ENCODE measurements at places on chromosomes 1 and 21.

DNA sequence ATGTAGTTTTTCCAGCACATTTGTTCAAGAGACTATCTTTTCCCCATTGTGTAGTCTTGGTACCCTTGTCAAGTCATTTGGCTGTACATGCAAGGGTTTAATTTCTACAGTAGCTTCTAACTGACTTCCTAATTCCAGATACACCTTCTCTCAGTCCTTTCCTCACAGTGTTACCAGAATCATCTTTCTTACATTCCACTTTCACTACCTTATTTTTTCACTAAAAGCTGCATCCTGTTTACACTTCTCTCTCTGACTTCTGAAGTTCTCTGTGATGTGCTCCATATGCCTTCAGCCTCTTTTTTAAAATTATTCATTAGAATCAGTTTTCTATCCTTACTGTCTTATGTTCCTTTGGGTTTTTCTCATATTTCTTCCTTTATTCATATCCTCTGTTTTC, 57.1 kb upstream of the RWDD3 start:
- no peak for DNase-seq

DNA sequence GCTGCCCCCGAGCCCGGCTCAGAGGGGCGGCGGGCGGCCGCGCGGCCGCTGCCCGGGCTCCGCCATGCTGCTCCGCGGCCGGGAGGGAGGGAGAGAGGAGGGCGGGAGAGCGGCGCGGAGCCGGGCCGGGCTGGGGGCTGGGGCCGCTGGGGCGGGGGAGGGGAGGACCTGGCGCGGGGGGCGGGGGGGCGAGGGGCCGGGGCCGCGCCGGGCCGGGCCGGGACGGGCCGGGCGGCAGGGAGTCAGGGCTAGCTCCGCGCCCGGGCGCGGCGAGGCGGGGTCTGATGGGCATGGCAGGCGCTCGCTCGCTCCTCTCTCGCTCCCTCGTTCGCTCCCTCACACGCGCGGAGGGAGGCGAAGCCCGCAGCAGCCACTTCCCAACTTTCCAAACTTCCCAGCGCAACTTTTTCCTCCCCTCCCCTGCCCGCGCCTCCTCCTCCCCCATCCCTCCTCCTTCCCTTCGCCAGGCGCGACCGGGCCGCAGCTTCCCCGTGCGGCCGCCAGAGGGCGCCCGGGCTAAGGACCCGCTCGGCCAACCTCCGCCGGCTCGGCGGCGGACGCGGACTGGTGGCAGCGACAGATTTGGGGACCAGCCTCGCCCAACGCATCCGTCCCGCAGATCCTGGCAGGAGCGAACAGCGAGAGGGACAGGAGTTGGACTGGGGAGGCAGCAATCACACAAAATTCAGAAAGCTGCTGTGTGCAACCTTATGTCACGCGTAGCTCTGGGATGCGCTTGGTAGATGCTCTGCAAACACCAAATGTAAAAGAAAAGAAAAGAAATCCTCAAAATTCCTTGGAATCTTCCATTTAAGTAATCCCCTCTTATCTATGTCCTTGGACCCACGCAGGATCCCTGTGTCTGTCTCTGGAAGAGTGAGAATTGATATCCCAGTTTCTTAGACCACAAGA, at the start of gene TRABD2B:
TSS of gene TRABD2B (minus strand) at position 97 of the 912 bp plus-strand sequence.
- DNase-seq = peak; percentile 53

DNA sequence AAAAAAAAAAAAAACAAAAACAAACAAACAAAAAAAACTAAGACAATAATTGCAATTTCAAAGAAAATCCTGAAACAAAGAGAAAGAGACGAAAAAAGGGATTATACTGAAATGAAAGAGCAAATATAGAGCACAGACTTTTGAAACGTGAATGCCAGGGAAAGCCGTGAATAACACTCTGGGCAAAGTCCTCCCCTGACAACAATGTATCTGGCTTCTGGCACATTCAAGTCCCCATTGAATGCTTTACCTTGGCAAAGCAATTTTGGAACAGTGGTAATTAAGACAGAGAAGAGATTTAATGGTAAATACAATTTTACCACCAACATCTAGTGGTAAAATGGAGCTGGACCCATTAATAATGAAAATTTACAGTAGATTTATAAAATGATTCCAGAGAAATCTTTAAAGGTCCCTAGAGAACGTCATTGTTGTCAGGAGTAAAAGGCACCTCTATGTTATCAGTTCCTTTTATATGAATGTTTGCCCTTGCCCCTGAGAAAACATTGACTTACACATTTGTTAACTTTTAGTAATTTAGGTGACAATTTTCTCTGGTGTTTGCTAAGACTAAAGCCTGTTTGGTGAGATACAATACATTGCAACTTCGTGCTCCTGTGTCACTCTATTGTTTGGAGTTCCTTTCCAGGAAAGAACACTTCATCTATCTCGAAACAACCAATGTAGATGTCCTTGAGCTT, 89.7 kb downstream of the GREM2 start:
- DNase-seq = no peak

DNA sequence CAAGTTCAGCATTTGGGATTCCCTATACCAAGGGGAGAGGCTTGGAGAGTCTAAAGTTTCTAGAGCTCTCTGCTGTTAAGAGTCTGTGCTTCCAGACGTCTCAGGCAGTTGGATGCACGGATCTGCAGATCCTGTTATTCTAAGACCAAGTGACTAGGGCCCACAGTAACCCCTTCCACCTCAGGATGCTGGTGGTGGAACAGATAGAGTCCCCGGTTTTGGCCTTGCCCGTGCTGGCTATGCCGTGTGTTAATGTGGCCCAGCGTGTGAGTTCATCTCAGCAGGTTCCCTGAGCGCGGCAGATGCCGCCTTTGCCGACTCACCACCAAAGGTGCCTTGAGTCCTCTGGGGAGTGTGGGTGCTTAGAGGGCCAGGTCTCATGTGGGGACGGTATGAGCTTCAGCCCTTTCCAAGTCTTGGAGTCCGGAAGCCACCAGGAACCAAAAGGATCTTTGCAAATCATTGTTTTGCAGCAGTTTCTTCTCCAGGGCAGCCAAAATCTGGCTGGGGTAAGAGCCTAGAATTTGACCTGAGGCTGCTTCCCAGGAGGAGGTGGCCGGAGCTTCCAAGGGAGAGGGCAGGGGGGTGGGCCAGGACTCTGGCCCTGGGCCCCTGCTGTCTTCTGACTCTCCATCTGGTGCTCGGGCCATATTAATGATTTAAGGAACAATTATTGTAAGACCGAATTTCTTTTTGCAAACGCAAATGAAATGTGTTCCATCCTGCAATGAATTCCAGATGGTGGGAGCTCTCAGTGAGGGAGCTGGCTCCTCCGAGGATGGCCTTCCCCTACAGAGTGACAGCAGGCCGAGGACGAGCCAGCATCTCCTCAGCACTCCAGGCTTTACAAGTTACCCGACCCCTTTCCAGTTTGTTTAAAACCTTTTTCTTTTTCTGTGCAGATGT, 205.7 kb downstream of the FOXD2 start:
- no peak for DNase-seq

GRCh38 chr1:96360036-96360795, 361.4 kb upstream of the PTBP2 start:
- no peak for DNase-seq
